Central memory CD8-positive, alpha-beta T cell (primary cell): ENCODE measurements at places on chromosomes 16 and 17.

DNA sequence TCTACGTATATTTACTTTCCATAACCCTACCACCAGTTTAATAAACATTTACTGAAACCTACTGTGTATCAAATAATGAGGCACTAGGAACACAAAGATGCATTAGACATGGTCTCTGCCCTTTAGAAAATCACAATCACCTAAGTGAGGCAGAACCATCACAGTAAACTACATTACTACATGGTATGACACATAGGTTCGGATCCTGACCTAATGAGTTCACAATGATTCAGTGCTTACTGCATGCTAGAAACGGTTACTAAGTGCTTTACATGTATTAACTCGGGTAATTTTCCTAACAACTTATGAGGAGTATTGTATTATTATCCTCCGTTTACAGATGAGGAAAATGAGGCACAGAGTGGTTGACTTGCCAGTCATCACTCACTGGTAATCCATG lies 5.2 kb upstream of the SYNRG start:
- DNase-seq: no peak

- no peak for DNase-seq
These were observed 26.5 kb downstream of the SOX8 start for GRCh38 chr16:1008085-1008484.

DNA sequence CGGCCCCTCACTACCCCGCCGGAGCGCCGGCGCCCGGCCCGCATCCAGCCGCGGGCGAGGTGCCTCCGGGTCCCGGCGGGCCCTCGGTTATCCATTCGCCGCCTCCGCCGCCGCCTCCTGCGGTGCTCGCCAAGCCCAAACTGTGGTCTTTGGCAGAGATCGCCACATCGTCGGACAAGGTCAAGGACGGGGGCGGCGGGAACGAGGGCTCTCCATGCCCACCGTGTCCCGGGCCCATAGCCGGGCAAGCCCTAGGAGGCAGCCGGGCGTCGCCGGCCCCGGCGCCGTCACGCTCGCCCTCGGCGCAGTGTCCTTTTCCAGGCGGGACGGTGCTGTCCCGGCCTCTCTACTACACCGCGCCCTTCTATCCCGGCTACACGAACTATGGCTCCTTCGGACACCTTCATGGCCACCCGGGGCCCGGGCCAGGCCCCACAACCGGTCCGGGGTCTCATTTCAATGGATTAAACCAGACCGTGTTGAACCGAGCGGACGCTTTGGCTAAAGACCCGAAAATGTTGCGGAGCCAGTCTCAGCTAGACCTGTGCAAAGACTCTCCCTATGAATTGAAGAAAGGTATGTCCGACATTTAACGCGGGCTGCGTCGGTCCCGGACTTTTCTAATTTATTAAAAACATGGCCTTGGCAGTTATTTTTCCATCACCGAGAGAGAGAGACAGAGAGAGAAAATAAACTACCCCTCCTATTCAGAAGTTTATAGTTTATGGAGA lies 2.8 kb downstream of the IRX5 start:
- DNase-seq: no peak

DNA sequence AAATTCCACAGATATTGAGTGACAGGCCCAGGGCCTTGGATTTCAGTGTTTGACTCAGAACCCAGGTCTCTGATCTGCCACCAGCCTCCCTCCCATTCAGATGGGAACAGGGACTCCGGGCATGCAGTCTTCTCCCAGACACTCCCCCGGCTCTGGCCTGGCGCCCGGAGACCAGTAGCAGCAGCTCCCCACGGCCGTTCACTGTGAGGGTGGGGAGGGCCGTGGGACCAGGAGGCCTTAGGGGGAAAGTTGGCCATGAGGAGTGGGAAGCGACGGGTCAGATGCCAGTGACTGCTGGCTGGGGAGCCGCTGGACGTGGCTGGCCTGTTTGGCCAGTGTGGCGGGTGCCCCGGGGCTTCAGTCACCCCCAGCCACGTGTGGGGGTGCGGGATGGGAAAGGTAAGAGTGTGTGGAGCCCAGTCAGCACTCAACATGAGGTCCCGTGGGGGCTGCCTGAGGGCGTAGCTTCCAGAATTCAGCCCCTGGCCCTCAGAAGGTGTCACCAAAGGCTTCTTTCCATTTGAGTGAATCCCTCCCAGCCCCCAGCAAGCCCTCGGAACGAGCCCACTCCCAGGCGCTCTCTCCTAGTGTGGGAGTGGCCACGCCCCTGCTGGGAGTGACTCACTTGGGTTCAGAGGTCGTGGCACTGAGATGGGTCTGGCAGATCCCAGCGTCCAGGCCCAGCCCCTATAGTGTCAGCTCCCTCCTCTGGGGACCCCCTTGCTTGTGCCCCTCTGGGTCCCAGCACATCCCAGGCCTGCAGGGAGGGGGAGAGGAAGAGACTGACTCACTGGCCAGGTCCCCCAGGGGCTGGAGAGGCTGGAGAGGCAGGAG lies 309.4 kb downstream of the SEC14L1 start:
- DNase-seq: no peak

DNA sequence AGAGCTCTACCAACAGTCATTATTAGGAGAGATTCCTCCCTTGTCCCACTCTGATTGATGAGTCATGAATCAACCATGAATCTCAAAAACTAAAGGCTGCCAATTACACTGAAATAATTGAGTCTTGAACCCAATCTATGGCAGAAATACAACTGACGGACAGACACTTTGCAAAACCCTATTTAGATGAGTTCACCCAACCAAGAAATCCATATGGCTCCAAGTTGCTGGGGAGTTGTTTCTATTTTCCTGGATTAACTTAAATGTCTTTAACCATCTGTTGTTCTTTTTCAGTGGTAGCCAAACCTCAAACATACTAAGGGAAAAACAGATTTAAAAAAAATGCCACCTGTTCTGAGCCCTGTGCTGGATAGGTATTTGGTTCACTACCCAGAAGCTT lies 151.0 kb downstream of the SHISA9 start:
- no peak for DNase-seq

GRCh38 chr17:31499771-31500554 lies 108.5 kb downstream of the RAB11FIP4 start:
- no peak for DNase-seq

DNA sequence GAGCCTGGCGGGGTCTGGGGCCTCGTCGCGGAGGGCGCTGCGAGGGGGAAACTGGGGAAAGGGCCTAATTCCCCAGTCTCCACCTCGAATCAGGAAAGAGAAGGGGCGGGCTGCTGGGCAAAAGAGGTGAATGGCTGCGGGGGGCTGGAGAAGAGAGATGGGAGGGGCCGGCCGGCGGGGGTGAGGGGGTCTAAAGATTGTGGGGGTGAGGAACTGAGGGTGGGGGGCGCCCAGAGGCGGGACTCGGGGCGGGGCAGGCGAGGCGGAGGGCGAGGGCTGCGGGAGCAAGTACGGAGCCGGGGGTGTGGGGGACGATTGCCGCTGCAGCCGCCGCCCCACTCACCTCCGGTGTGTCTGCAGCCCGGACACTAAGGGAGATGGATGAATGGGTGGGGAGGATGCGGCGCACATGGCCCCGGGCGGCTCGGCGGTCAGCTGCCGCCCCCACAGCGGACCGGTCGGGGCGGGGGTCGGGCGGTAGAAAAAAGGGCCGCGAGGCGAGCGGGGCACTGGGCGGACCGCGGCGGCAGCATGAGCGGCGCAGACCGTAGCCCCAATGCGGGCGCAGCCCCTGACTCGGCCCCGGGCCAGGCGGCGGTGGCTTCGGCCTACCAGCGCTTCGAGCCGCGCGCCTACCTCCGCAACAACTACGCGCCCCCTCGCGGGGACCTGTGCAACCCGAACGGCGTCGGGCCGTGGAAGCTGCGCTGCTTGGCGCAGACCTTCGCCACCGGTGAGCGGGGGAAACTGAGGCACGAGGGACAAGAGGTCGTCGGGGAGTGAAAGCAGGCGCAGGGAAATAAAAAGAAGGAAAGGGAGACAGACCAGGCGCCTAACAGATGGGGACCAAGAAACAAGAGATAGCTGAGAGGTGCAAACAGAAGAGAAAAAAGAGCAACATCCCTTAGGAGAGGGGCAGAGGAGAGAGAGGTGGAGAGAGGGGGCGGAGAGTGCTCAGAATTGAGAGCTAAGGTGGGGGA lies at the start of gene PNMT:
TSS of gene PNMT (plus strand) at position 509 of the 980 bp plus-strand sequence. CDS start at position 532, 23 bp downstream.
- peak; percentile 54 for DNase-seq

- no peak for DNase-seq
These were observed 102.9 kb upstream of the TOX3 start for GRCh38 chr16:52649870-52650269.

GRCh38 chr16:60648290-60648689 lies 1387.9 kb downstream of the CDH8 start:
- DNase-seq: no peak

- no peak for DNase-seq
These were observed 174.3 kb downstream of the CCDC182 start for GRCh38 chr17:57570724-57571344.

DNA sequence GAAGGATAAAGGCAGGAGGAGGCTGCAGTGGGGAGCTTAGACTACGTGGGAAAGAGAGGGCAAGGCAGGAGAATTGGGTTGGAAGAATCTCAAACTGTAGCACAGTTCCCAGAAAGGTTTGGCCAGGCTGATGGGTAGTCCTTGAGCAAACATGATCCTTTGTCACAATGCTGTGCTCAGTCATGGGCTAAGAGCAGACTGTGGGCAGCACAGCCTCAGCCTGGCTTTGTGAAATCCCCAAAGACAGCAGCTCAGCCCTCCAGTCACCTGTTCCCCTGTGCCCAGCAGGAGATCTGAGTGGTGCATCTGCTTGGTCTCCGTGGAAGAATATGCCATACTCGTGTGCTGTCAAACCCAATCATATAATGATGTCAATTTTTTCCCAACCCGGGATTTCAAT lies 10.6 kb upstream of the ENGASE start:
- DNase-seq: no peak

DNA sequence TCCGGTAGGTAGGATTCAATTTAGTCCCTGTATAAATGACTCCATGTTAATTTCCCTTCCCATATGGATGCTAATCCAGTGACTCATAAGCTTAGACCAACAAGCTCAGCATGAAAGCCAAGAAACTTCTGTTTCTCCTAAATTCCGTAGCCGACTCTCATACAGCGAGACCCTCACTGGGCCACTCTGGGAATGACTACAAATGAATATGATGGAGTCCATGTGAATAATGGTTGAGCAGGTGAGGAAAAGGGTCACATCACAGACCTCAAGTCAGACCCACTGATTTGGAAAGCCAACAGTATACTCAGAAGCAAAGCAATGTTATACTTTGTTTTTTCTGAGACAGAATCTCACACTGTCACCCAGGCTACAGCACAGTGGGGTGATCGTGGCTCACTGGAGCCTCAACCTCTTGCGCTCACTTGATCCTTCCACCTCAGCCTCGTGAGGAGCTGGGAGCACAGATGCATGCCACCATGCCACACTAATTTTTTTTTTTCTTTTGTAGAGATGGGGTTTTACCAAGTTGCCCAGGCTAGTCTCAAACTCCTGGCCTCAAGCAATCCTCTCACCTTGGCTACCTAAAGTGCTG lies 14.6 kb downstream of the RSL1D1 start:
- DNase-seq: no peak

- no peak for DNase-seq
These were observed 25.3 kb downstream of the PRSS54 start for GRCh38 chr16:58269526-58269925.

DNA sequence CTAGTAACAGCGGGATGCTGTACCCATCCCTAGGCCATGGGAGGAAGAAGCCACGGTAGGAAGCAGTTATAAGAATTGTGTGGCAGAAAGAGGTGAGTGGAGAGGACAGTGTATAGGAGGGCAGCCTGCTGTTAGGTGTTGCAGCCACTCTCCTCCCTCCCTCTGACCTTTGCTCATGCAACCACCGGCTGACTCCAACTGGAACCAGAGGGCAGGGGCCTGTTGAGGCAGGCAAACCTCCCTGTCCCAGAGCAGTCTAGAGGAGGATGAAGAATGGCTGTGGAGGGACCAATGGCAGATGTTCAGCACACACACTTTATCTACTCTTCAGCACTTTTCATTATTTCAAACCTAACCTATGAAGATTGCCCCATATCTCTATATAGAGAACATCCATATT lies 2.2 kb downstream of the TXNL4B start:
- DNase-seq: no peak

DNA sequence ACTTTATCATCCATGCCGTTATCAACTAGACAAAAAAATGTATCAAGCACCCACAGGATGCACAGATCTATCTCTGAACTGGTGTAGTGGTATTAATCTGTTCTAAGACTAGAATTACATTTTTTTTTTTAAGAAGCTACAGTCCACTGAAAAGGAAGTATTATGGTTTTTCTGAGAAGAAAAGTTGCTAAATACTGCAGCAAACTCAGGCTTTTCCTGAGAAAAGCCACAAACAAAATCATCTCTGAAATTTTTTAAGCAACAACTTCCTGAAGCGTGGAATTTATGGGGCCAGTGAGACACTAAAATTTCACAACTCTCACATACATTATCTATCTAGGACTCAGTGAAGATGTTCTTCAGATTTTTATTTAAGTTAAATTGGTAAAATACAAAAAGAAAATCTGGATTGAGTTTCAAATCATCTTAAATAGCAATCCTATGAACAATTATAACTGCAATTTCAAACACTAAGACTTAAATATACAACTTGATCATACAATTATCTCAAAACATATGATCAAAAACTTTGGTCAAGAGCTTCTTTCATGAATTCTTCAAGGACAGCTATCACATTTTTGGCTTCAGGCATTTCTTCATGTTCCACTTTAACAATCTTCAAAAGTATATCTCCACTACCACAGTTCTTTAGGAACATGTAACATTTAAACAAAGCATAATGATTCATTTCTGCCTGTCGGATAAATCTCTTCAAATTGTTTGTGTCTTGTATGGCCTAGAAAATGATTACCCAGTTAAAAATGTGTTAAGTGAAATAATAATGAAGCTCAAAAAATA lies 10.5 kb downstream of the C17orf75 start:
- no peak for DNase-seq

DNA sequence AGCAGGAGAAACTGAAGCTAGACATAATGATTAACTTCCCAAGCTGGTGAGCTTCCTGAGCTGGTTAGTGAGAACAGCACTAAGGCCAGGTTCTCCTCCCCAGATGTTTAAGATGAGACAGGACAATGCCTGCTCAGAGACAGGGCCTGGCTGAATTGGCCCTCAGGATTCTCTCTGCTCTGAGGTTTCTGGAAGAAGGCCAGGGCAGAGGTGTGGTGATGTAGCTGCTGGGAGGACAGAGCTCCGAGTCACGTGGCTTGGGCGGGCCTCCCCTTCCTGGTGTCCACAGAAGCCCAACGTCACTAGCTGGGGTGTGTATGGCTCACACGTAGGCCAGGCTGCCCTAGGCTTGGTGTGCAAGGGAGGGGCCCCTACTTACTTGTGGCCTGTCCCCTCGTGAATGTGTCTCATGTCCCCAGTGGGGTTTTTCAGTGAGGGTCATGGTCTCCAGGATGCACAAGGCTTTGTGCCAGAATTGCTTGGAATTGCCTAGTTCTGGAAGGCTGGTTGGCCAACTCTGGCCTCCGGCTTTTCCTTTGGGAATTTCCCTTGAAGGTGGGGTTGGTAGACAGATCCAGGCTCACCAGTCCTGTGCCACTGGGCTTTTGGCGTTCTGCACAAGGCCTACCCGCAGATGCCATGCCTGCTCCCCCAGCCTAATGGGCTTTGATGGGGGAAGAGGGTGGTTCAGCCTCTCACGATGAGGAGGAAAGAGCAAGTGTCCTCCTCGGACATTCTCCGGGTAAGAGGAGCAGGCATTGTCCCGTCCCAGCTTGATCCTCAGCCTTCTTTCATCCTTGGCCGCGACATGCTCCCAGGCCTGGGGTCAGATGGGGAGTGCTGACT lies 3.4 kb downstream of the NOD2 start:
- no peak for DNase-seq
